ENCODE measurements at places on chromosomes 1 and 21.

DNA sequence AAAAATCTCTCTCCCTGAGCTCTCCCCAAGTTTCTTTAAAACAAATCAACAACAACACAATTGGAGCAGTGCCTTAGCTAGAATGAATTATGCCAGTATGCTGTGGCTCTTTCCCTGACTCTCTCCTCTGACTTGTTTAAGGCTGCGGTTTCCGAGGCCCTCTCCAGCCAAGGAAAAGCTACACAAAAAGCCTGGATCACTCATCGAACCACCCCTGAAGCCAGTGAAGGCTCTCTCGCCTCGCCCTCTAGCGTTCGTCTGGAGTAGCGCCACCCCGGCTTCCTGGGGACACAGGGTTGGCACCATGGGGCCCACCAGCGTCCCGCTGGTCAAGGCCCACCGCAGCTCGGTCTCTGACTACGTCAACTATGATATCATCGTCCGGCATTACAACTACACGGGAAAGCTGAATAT lies 1.9 kb downstream of the S1PR1 start:
- DNase-seq = peak; percentile 93

- DNase-seq = no peak
These were observed 266.2 kb downstream of the FAF1 start for GRCh38 chr1:50693829-50694228.

- no peak for DNase-seq
These were observed 179.8 kb upstream of the GALNT2 start for GRCh38 chr1:229887043-229887822.

- DNase-seq = no peak
These were observed 9.1 kb downstream of the SSBP3 start for GRCh38 chr1:54397090-54397591.

DNA sequence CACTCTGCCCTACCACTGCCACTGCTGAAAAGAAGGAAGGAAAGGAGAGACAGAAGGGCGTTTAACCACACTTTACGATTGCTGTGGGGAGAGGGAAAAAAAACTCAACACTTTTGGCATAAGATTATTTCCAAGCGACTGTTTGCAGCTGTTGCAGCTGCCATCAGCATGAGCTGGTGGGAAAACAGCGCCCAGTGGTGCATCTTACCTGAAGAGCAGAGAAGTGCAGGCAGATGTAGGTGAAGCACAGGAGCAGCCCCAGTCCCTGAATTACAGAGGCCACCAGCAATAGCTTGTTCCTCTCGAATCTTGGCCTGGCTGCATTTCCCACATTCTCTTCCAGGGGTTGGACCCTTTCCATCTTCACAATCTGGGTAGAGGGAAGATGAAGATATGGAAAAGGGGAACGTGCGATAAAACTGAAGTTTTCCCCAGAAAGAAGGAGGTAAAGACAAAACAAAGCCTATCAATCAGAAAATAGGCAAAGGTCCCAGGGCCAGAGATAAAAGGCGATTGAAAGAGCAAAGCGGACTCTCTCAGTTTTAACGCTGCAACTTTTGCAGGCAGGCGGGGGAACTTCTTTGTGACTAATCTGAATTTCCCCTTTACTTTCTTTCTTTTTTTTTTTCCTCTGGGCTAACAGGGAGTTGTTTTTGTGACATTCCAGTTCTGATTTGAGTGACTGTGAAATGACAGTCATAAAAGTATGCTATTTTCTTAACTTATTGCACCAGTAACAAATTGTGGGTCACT lies at the start of gene TNFSF4:
Gene TNFSF4 (minus strand): TSS at position 516 of the 753 bp plus-strand sequence. CDS start 155 bp downstream, at position 361.
- DNase-seq = peak; percentile 55

Measured in stimulated activated CD4-positive, alpha-beta T cell treated with anti-CD3 and anti-CD28 coated beads, Interleukin-15, amount 100 ng/mL, for 24 hours (primary cell).